NK-92 treated with Interleukin-12 subunit alpha and Interleukin-12 subunit beta, amount 100 ng/mL, for 24 hours (cell line): ENCODE measurements at places on chromosomes 16 and 17.

- DNase-seq = no peak
Measured at GRCh38 chr17:55391244-55391757, 30.3 kb downstream of the MMD start.

DNA sequence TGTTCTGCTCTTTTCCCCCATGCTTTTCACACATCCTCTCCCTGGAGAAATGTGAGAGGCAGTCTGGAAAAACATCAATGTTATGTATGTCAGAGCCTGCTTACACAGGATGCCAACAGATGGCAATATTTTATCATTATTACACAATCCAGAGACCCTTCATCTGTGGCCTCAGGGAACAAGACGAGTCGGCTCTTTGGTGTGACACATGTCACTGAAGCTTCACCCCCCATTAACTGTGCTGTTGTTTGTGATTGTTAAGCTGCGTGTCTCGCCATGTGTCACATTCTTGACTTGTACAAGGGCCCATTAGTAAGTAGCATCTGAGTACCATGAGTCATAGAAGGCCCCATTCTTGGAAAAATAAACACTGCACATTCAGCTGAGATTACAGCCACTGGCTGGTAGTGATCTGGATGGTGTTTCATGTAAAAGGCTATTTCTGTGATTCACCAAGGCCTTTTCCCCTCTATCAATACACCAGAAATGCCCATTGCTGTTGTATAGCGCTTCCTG is 682.1 kb upstream of the SOX9 start:
- no peak for DNase-seq

DNA sequence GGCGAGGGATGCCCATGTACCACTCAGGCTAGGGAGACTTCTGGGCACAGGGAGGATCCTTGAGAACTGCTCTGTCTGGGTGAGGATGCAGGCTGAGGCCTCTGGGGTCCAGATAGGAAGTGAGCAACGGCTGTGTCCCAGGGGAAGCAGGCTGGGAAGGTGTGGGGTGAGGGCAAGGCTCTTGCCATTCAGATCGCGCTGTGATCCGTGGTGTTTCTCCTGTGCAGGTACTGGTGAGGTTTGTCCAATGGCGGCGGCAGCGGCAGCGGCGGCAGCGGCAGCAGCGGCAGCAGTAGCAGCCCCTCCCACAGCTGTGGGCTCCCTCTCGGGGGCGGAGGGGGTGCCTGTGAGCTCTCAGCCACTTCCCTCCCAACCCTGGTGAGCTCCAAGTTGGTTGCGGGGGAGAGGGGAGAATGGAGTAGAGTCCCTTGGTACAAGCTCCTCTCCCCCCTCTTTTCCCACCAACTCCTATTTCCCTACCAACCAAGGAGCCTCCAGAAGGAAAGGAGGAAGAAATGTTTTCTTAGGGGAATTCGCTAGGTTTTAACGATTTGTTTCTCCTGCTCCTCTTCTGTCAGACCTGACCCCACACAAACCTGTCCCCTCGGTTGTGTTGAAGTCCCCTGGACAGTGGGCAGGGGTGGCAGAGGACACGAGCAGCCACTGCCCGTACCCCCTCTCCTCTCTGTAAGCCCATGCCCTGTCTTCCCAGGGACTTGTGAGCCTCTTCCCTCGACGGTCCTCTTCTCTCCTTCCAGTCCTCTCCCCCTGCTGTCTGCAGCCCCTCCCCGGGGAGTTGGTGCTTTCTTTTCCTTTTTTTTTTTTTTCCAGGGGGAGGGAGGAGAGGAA is 1.9 kb upstream of the PRRT2 start:
- no peak for DNase-seq

- peak; percentile 66 for DNase-seq
Measured at GRCh38 chr17:2266045-2266864, 37.3 kb downstream of the SMG6 start.

GRCh38 chr17:60390925-60391470 is 935 bp downstream of the USP32 start:
- DNase-seq = no peak

DNA sequence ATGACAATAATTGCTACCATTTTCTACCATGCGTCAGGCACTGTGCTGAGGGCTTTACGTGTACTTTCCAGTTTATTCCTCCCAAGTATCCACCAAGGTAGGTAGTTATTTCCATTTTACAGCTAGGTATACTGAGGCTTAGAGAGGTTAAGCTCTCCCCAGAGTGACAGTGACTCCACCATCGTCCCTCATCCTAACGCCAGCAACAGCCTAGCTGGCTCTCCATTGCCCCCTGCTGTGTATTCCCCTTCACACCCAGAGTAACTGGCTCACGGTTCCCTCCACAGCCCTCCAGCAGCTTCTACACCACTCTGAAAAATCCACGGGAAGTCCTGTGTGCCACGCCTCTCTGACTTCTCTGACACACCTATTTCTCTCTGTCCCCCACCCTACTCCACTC is 7.1 kb upstream of the ASGR1 start:
- no peak for DNase-seq

DNA sequence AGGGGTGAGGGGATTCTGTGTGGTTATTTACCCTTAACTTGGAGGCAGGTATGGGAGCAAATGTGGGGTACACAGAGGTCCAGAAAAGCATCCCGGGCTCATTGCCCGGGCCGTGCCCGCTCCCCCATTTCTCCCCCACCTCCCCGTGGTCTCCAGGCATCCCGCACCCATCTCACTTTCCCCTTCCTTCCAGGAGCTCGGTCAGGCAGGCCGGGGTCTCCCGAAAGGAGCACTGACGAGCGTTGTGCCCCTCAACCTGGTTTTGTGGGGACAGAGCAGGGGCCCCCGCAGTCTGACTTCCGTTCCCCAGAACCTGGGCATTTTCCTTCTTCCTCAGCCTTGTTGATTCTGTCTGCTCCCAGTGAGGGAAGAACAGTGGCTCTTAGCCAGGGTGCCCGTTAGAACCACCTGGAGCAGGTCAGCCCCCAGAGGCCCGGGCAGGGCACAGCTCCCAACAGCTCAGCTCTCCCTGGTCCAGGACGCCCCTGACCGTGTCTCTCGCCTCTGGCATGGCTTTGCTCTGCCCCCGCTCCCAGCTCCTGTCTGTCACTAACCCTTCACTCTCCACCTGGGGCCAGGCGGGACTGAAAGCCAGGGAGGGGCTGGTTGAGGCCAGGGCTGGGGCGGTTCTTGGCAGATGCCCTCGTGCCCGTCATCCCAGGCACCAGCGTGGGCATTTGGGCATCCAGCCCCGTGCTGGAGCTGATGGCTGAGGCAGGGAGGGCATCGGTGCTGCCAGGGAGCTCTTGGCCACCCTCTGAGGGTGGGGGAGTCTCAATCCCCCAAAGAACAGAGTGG is 12.5 kb upstream of the NUDT16L1 start:
- no peak for DNase-seq

DNA sequence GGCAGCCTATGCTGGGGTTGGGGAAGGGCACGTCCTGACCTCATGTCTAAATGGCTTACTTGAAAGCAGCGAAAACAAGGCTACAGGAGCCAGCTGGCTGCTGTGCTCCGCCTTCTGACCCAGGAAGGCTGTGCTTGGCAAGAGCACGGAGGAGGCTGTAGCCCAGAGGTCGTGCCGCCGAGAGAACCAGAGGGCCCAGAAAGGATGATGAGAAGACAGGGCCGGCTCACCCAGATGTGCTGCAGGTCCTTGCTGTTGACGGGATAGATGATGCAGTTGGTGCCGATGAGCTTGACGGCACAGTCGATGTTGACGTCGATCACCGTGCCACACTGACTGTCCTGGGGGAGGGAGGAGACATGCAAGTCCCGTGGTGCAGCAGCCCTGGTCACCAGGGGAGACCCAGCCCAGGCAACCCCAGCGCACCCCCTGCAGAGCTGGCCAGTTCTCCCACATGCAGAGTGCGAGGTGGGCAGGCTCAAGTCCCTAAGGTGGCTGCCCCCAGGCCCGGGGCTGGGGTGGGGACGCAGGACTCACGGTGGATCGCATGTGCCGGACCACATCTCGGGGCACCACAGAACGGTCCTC is 20.7 kb downstream of the SPHK1 start:
- no peak for DNase-seq

- DNase-seq = no peak
Measured at GRCh38 chr17:63714550-63715277, 14.8 kb upstream of the LIMD2 start.

DNA sequence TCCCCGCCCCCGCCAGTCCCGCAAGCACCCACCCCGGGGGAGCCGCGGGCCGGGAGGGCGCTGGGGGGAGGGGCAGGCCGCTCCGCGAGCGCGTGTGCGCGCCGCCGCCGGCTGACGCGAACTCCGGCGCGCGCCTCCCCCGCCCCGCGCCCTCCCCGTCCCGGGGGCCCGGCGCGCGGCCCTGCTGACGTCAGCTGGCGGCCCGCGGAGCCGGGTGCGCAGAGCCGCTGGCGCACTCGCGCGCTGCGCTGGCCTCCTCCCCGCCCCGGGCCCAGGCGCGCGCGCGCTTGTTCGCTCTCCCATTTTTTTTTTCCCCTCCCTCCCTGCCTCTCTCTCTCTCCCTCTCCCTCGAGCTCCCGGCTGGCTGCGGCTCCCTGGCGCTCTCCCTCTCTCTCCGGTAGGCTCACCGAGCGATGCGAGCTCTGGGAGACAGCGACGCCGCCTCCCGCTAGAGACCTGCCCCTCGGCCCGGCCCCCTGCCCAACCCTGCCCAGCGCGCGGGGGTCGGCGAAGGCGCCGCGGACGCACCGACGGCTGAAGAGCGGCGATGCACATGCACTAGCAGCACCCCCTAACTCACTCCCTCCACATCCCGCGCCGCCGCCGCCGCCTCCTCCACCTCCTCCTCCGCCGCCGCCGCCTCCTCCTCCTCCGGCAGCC is at the start of gene GNAO1:
TSS of gene GNAO1 (plus strand) at position 334 of the 660 bp plus-strand sequence. CDS start 747 bp downstream, outside the sequence.
- peak; percentile 12 for DNase-seq

DNA sequence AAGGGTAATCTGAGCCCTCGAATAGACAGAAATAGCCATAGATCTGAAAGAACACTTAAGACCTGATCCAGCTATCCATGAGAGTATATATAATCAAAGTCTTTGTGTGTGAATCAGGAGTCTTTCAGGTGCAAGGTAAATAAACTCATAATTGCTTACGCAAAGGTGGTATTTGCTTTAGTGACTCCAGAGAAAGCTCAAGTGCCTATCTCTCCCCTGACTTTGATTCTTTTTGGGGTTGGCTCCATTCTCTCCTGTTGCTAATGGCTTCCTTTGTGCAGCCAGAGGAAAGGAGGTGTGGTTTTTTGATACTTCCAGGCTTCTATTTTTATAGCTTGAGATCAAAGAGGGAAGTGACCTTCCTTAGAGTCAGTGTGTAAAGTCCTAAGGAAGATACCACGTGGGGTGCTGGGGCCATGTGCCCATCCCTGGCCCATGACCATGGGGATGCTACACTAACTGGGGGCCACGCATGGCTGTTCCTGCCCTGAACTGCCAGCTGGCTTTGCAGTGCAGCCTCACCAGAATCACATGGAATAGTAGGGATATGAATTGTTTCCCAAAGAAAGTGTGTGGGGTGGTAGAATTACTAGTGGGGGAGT is 45.8 kb downstream of the TENT4B start:
- no peak for DNase-seq

- no peak for DNase-seq
Measured at GRCh38 chr16:83906683-83907082, 7.8 kb downstream of the MLYCD start.

DNA sequence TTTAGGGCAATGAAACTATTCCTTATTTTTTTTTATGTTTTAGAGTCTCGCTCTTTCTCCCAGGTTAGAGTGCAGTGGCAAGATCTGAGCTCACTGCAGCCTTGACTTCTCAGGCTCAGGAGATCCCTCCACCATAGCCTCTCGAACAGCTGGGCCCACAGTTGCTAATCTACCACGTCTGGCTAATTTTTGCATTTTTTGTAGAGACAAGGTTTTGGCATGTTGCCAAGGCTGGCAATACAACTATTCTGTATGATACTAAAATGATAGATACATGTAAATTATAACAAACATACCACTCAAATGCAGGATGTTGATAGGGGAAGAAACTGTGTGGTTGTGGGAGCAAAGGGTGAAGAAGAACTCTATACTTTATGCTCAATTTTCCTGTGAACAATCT is 401.3 kb downstream of the ZFHX3 start:
- no peak for DNase-seq

GRCh38 chr16:78437352-78437968 is 338.0 kb downstream of the WWOX start:
- peak; percentile 15 for DNase-seq

GRCh38 chr17:16241906-16242399 is 24.9 kb downstream of the PIGL start:
- no peak for DNase-seq

DNA sequence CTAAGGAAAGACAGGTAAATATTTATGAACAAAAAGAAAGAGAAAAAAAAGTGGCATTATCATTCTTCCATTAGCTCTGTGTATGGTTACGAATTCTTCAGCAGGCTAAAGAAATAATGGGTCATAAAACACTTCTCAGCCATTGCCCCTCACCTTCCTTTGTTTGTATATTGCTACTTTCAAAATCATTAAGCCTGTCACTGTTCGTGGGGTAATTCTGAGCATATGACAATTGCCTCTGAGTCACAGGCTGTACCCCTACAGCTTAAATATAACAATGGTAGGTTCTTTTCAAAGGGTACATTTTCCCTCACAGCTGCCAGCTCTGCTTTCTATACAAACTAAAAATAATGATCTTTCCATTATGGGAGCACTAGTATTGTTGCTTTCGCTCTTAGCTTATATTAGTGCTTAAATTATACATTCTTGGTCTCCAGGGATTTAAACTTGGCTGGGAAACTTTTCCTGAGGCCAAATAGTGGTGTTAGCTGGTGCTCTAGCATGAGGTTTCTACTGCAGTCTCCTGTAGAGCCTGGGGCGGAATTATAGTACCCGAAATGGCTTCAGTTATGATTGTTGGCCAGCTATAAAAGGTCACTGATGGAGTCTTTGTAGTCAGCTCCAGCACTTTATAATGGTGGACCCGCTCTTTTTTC is 74.7 kb upstream of the CDH11 start:
- DNase-seq = no peak

DNA sequence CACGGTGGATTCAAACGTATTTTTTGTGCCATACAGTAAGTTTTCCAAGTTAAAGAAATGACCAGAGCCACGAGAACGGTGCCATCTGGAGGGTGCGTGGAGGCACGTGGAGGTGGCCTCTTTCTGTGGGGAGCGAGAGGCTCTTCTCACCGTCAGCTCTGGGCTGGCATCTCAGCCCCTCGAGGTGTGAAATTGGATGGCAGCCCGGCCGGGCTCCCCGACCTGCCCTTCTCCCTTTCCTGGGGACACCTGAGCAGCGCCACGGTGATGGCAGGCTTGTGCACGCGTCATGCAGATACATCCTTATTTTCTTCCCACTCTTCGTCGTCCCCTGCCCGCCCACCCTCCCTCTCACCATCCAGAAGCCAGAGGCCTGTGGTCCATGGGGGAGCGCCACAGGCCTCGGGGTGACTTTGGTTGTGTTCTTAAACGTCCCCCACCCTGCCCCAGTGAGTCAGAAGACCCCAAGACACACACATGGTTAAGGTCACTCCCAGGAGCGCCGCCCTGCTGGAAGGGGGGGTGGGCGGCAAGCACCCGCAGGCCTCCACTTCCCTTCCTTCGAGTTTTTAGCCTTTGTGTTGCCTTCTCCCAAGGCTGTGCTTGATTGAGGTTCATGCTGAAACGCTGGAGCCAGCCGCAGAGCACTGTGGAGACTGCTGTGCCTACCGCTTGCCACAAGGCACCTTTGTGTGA is 109.4 kb downstream of the BANP start:
- no peak for DNase-seq

- DNase-seq = no peak
Measured at GRCh38 chr17:48523010-48523409, 7.8 kb downstream of the HOXB1 start.

- no peak for DNase-seq
Measured at GRCh38 chr17:15249487-15249886, 15.6 kb downstream of the PMP22 start.

- DNase-seq = no peak
Measured at GRCh38 chr17:21028192-21028591, 14.6 kb downstream of the USP22 start.
